Stimulated activated CD8-positive, alpha-beta memory T cell treated with anti-CD3 and anti-CD28 coated beads, Interleukin-4, amount 100 ng/mL, for 1 hour (primary cell): ENCODE measurements at places on chromosomes 7 and 10.

DNA sequence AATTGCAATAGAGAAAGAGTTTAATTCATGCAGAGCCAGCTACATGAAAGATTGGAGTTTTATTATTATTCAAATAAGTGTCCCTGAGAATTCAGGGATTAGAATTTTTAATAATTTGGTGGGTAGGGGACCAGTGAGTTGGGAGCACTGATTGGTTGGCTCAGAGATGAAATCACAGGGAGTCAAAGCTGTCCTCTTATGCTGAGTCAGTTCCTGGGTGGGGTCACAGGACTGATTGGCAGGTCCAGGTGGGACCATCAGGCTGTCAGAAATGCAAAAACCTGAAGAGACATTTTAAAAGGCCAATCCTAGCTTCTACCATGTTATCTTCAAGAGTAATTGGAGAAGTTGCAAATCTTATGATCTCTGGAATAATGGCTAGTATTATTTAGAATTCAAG lies 56.0 kb upstream of the KAT6B start:
- no peak for DNase-seq

GRCh38 chr10:48705401-48705938 lies 20.8 kb downstream of the WDFY4 start:
- no peak for DNase-seq

GRCh38 chr7:14233076-14233867 lies 243.8 kb upstream of the ETV1 start:
- no peak for DNase-seq

DNA sequence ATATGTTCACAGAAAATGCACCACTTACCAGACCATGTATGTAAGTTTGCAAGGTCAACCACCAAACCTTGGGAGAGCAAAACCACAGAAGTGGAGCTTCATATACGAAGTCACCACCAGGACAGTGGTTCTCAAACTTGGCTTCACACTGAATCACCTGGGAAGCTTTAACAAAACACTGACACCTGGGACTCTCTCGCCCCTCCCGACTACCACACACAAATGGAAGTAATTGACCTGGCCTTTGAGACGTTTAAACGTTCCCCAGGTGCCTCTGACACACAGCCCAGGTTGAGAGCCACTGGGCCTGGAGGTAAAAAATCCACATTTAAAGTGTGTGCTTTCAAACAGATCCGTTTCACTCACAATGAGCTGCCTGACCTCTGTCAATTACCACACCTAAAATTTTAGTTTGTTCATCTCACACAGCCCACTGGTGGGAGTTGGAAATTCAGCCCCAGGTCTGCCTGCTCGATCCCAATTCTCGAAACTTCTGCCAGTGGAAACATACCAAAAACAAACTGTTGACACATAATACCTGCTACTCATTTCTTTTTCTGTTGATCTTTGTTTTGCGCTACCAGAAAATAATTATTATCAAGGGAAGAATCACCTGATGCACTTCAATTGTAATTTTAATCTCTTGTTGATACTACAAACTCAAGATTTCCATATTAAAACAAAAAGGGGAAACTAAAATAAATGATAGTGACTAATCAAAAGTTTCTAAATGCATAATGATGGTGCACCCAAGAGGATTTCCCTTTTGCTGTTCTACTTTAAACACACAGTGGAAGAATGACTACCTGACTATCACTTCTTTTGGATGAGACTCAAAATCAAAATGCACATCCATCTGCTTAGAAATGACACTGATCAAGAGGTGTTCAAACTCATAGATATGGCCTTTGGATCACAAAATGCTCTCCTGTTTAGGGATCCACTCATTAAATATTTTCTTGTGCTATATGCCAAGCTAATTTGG lies 26.6 kb downstream of the CDNF start:
- DNase-seq, result no peak

GRCh38 chr10:67452892-67453291 lies 243.1 kb downstream of the CTNNA3 start:
- no peak for DNase-seq
